ENCODE measurements at places on chromosomes 11 and 22. TPM values are rescaled to one million over a fixed set of nuclear protein-coding genes. Genes with fewer than 3 reads are reported as not detected.

The OR2AG1 gene
- not detected for total RNA-seq

The MS4A4A gene
- total RNA-seq: 2.9 TPM

The OR5M3 gene
- not detected for total RNA-seq

The MS4A1 gene
- total RNA-seq: 1.1 TPM

The CRYBA4 gene
- total RNA-seq: not detected

The GPHA2 gene
- not detected for total RNA-seq

- DNase-seq: no peak
These were observed 85.2 kb downstream of the RELT start for GRCh38 chr11:73461335-73461840.

- DNase-seq: no peak
These were observed 195.0 kb downstream of the MAML2 start for GRCh38 chr11:96147906-96148486.

GRCh38 chr11:105588001-105588400 lies 21.9 kb upstream of the GRIA4 start:
- DNase-seq: no peak
